ENCODE measurements at places on chromosomes 2 and 18.
A peak's percentile ranks its signal among the peaks of the same experiment; 100 is the strongest.

DNA sequence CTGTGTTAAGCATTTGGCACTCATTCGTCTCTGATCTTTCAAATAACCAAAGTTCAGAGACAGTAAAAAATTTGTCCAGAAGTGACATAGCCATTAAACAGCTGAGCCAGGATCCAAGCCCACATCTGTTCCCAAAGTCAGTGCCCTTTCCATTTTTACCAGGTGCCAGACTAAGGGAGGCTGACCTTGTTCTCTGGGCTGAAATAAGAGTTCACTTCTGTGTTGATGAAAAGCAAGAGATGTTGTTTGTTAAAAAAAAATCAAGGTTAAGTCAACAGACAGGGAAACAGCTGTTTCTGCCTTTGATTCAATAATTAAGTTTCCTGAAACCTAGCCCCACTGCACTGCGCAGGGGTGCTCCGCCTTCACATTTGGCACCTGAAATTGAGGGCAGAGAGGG, 117.1 kb downstream of the PRKRA start:
- DNase-seq: no peak

- no peak for DNase-seq
Measured at GRCh38 chr2:201904538-201905420, 98.4 kb downstream of the CDK15 start.

DNA sequence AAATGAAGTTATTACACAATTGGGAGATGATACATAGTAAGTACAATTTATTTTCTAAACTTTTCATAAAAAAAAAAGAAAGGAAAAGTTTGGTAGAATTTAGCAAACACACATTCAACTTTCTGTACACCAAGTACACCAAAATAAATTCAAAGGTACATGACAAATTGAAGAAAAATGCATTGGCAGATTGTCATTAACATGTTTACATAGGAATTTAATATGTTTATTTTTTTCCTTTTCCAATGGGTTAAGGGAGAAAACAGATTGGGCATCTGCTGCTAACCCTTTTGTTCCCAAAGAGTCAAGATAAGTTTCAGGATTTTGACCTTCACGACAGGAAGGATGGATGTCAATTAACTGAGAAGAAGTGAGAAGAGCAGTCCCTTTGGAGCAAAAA, 620.4 kb downstream of the XIRP2 start:
- DNase-seq: no peak

DNA sequence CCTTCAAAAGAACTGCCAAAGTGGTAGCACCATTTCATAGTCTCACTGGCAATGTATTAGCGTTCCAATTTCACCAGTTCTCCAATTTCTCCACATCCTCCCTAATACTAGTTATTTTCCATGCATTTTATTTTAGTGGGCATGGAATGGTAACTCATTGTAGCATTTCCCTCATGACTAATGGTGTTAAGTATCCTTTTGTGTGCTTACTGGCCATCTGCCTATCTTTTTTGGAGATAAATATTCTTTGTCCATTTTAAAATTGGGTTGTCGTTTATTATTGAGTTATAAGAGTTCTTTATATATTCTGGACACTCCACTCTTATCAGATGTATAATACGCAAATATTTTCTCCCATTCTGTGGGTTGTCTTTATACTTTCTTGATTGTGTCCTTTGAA, 107.1 kb downstream of the THADA start:
- DNase-seq: no peak

DNA sequence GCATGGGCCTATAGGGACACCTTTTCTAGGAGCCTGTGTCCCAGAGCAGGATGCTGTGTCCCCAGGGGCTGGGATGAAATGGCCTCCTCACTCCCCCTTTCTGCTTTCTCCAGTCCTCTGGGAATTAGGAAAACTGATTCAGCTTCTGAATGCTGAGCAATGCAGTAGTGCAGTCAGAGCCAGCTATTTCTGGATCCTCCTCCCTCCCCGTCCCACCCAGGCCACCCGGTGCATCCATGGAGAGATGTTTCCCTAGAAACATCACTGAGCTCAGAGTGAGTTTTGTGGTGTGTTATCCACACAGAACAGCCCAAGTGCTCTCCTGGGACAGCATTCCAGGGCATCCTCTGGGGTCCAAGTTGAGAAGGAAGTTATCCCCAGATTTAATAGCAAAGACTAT, 125.5 kb downstream of the LOXHD1 start:
- DNase-seq: no peak

- DNase-seq: no peak
Measured at GRCh38 chr2:113966171-113966570, 76.3 kb downstream of the ACTR3 start.

DNA sequence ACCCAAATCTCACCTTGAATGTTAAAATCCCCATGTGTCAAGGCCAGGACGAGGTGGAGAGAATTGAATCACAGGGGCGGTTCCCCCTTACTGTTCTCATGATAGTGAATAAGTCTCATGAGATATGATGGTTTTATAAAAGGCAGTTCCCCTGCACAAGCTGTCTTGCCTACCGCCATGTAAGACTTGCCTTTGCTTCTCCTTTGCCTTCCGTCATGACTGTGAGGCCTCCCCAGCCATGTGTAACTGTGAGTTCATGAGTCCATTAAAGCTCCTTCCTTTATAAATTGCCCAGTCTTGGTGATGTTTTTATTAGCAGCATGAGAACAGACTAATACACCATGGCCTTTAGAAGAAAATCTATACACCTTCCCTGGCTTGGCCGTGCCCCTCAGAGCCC, 7.4 kb upstream of the MBP start:
- no peak for DNase-seq

DNA sequence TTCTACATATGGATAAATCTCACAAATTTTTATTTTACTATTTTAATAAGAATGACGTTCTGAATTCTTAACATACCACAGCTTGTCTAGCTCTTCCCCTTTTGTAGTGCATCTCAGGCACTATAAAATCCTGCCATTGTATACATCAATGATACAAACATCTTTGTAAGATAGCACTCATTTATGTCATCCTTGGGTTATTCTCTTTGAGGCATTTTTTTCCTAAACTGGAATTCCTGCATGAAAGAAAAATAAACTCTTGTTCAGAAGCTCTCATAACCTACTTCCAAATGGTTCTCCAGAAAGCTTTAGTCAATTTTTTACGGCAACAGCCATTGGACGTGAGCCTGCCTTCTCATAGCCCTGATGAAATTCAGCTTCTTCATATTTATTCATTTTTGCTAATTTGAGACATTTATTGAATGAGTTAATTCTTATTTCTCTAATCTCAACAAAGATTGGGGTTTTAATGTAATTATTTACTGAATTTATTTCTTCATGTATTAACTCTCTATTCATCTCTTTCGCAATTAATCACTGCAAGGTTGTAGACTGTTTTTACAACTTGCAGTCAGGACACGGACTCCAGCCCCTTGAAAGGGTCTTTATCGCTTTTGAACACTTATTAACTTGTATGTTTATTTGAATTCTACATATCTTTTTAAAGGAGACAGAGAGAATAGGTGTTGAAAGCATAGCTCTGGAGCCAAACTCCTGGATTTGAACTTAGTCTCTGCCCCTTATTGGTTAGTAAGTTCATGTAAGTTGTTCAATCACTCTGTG, 57.6 kb upstream of the PARD3B start:
- no peak for DNase-seq

DNA sequence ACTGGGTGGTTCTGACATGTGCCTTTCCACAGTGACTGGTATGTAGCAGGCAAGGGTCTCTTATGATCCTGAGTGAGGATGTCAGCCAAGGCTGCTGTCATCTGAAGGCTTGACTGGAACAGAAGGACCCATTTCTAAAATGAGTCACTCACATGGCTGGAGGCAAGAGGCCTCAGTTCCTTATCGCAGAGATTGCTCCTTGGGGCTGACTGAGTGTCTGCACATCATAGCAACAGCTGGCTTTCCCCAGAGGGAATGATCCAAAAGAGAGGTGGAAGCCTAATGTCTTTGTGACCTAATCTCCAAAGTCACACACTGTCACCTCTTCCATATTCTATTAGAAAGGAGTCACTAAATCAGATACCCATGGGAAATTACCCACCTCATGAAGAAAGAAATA, 114.0 kb downstream of the NEDD4L start:
- DNase-seq: no peak

DNA sequence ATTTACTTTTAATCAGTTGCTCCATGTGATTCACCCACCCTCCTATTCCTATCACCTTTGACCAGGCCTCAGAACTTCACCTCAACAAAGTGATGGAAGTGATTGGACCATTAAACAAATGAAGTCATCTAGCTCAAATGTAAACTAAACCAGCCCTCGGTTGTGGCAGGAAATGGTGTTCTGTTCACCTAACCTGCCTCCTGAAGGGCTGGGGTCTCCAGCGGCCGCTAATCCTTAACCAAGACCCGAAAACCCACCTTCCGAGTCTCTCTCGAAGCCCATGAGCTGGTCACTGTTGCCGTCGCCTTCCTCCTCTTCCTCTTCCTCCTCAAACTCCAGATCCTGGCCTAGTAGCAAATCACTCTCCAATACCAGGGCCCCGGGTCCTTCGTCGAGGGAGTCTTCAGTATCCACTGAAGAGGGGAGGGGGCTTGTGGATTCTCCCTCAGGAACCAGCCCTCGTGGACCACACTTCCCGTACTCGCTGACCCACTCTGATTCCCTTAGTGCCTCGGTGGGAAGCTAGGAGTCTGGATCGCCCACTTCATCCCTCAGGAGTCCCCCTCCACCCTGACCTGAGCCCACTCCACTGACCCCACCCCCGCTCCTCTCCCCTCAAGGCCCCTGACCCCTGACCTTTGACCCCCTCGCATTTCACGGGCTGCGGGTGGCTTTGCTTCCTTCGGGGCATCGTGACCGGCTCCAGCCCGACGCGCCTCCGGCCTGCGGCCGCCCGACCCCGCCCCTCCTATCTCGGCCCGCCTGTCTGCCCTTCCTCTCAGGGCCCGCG, 503 bp downstream of the ZNF513 start:
- DNase-seq: no peak

- no peak for DNase-seq
Measured at GRCh38 chr2:233085037-233085838, 25.1 kb downstream of the INPP5D start.

- DNase-seq: no peak
Measured at GRCh38 chr2:106551417-106552130, 64.4 kb downstream of the CD8B2 start.

GRCh38 chr2:11411768-11412448, 54.1 kb downstream of the E2F6 start:
- DNase-seq: no peak

DNA sequence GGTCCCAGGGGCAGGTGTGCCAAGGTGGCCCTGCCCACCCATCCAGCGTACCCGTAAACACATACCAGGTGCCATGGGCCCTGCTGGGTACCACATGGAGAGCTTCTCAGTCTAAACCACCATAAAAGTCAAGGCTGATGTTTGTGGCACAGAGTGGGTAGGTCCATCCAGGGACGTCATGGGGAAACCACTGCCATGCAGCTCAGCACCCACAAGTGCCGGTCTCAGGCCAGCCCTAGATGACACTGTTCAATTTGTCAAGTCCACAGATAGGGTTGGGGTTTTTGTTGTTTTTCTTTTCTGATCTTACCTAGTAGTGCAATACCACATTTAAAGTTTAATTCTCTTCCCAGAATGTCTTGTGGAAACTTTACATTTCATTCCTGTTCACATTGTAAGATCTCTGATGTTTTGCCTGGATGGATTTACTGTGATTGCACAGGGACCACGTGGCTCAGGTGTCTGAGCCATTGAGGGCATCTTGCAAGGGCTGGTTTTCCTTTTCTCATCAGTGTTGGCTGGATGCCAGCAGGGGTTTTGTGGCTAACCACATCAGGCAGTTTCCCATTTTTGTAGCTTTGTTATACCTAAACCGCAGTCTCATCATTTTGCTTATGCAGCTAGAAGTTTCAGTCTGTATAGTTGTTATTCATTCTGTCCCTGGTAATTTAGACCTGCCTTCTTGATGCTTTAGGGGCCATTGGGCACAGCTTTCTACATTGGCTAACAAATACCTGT, 64.7 kb downstream of the STK25 start:
- peak; percentile 86 for DNase-seq

DNA sequence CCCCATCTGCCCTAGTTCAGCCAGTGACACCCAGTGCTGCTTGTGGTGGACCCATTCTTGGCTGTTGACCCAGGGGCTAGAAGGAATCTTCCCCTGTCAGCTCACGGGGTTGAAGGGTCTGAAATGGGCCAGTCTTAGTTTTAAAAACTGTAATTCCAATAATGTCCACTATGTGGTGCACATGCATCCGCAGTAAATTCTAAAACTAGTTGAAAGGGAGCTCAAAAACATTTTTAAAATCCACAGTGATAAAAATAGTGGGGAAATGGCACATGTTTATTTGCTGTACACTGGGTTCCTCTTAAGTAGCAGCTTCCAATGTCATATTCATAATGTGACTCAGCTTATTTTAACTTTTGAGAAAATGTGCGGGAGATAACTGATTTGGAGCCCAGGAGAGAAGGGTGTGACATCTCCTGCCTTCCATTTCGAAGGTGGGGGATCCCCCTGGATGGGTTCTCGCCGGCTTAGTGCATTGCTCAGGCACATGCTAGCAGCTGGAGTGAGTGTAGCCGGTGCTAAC, 32.8 kb downstream of the GRHL1 start:
- peak; percentile 9 for DNase-seq

GRCh38 chr18:39751161-39751560, 2185.6 kb upstream of the CELF4 start:
- no peak for DNase-seq

DNA sequence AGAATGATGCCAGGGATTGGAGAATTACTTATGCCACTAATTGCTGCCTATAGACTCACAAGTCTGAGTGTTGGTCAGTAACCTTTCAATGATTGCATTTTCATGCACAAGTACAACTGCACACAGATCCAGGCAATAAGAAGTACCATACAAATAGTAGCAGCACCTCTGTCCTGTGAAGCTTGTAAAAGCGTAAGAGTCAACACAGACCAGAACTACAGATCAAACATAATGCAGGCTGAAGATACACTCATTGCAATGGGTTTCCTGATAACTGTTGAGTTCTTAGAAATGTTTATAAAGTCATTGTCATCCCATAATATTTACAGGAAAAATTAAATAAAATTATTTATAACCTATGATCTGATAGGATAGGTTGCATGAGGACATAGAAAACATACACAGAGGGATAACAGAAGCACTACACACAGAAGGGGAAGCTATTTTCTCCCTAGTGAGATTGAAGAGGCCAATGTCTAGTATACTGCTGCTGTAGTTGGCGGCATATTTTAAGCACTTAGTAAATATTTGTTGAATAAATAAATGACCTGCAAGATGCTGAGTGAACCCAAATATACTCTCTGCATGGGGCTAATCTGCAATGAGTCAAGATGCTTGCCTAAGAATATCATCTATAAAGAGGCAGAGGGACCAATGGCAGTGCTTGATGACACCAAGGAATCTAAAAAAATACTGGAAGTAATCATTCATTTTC, 5.7 kb upstream of the PIK3C3 start:
- DNase-seq: no peak

Data from KG1 (cell line).